Fibroblast of villous mesenchyme (primary cell): ENCODE measurements at places on chromosomes 6 and 20. TPM values are rescaled to one million over a fixed set of nuclear protein-coding genes. Genes with fewer than 3 reads are reported as not detected.

TOP1 gene
- 10.3 and 19.9 TPM in 2 replicates for total RNA-seq

SNAP25 gene
- total RNA-seq: 2.9 and 8.6 TPM in 2 replicates

COL12A1 gene
- total RNA-seq: 1,107 and 1,335 TPM in 2 replicates

MATN4 gene
- total RNA-seq: not detected in 2 replicates

CENPW gene
- 11.3 and 12.5 TPM in 2 replicates for total RNA-seq

SPAG4 gene
- 5.6 and 8.1 TPM in 2 replicates for total RNA-seq

UNC5CL gene
- under 0.01 TPM in 2 replicates for total RNA-seq

DNA sequence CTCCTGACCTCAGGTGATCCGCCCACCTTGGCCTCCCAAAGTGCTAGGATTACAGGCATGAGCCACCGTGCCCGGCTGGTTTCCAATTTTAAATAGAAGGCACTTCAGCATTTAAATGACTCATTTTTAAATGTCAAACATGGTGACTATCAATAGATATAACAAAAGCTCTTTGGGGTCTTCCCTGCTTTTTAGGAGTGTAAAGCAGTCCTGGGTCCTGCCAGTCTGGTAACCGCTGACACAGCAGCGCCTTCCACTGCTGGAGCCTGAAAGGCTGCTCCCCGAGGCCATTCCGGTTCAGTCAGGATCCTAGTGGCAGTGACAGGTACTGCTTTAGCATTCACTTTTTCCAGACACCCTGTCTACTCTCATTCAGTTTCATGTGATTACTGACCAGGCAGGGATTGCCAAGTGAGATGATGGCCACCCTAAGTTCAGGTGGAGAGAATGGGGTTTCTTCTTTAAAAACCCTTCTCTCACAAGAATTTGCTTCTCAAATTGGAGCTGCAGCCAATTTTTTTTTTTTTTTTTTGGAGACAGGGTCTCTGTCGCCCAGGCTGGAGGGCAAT lies 5.1 kb downstream of the DIDO1 start:
- peak; percentile 60 for DNase-seq

GRCh38 chr20:39326050-39326449 lies 363.9 kb downstream of the DHX35 start:
- no peak for DNase-seq

GRCh38 chr6:135884136-135884535 lies 32.6 kb downstream of the PDE7B start:
- no peak for DNase-seq

DNA sequence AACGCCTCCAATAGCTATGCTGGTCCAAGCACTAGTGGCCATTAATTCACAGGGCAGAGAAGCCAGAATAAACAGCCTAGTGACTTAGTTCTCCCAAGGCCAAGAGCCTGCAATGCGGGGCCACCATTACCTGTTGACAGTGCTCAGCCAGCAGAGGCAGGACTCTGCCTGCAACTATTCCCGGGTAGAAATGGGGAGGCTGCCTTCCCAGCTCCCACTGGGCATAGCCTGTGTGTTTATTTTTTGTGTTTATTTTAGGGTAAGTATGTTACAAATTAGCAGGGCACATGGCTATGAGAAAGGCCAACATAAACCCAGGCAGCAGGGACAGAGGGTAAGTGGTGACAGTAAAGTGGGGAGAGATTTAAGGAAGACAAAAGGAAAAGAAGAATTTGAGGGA lies 5.0 kb downstream of the GNAS-AS1 start:
- no peak for DNase-seq

- no peak for DNase-seq
These were observed 79.3 kb upstream of the SHLD1 start for GRCh38 chr20:5670874-5671273.

DNA sequence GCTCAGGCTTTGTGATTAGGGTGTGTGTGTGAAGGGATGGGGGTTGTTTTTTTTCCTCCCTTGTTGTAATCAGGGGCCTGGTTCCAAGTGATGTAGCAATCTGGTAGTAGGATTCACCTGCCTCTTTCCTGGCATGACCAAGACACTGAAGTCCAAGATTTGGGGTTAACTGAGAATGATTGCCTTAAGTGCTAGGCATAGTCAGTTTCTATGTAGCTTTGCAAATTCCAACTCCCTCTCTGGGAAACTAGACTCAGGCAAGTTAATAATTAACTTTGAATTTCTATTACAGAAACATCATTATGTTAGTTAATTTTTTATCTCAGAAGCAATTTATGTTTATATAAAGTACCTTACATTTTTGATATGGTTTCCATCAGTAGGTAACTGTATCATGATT lies 43.6 kb downstream of the NUS1 start:
- no peak for DNase-seq

DNA sequence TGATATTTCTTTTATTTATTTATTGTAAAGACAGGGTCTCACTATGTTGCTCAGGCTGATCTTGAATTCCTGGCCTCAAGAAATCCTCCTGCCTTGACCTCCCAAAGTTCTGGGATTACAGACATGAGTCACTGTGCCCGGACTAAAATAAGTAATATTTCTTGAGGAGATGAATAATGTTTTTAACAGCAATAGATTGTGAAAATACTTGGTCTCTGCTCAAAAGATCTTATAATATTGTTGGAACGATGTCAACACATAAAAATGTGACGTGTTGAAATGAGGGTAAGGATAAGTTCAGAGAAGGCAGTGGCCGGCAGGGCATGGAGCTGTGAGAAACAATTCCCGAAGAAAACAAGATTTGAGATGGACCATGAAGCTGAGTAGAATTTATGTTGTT lies 178.7 kb downstream of the GJA1 start:
- DNase-seq: peak; percentile 70

DNA sequence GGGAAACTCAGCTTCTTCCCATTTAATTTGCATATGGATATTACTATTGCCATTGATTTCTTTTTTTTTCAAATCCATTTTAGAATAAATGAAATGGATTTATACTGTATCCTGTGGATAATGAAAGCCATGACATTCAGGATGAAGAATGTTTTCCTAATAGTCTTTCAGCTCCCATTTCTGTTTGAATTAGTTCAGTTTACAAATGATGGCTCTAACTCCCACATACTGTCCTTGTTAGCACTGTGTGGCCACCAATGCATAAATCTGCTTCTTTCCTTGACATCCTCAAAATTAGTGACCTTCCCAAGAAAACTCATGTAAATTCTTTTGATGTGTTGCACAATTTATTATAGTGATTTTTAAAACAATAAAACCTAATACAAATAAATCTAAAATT lies 693.2 kb upstream of the GJE1 start:
- no peak for DNase-seq

GRCh38 chr6:129698430-129698829 lies 11.5 kb downstream of the ARHGAP18 start:
- no peak for DNase-seq

DNA sequence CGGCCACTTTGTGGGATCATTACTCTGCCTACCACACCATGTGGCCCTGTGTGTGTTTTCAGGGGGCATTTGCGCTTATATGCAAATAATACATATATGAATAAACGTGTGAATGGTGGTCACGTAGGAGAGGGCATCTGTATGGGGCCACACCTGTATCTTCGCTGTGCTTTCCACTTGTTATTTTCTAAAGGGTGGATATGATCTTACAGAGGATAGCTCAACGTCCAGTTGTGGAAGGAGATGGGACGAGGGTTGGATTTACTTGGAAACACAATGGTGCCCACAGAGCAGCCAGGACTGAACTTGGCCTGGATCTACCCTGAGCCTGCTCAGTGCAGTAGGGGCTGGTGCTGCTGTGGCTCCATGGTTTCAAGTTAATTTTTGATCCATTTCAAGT lies 93.3 kb downstream of the YTHDF1 start:
- no peak for DNase-seq

DNA sequence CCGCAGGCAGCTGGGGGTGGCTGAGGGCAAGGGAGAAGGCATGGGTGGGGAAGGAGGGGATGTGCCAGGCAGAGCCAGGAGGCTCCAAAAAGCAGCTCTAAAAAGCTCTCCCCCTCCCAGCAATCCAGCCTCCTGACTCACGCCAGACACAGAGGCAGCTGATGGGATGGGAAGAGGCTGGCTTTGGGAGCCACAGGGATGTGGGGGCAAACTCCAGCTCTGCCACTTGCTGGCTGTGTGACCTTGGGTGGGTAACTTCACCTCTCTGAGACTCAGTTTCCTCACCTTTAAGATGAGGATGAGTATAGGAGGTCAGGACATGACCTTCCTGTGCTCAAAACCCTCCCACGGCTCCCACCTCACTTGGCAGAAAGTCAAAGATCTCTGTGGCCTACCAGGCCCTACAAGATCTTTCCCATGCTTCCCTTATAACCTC lies 148.9 kb downstream of the CEBPB start:
- DNase-seq: peak; percentile 76

GRCh38 chr20:61447952-61448351 lies 195.9 kb downstream of the CDH4 start:
- DNase-seq: no peak

GRCh38 chr6:7819431-7820015 lies 91.1 kb downstream of the TXNDC5 start:
- DNase-seq: peak; percentile 51

- DNase-seq: no peak
These were observed 81.1 kb upstream of the RALGAPA2 start for GRCh38 chr20:20793591-20793990.

DNA sequence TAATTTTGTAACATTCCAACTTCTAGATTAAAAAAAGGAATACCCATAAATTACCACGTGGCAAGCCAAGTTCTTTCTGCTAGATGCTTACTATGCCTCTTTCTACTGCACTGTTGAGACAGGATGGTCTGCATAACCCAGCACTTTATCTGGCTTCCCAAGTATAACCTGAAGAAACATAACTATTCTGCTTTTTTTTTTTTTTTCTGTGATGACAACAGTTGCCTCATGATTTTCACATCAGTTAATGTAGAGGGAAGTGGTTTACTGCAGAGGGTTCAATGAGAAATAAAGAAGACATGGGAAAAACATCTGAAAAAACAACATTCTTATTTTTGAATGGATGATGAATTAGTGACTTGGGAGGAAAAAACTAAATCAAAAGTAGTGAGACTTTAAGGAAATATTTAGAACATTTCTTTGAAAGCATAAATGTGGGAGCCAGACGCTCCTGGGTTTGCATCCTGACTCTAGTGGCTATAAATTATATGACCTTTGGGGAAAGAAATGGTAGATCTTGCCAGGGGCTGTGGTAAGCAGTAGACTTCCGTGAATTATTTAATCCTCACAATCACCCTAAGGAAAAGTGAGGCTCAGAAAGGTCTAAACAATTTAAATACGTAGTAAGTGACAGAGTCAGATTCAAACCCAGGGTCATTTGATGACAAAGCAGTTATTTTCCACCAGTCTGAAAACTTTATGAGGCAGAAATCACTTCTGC lies 230.7 kb downstream of the PHACTR1 start:
- DNase-seq: no peak

DNA sequence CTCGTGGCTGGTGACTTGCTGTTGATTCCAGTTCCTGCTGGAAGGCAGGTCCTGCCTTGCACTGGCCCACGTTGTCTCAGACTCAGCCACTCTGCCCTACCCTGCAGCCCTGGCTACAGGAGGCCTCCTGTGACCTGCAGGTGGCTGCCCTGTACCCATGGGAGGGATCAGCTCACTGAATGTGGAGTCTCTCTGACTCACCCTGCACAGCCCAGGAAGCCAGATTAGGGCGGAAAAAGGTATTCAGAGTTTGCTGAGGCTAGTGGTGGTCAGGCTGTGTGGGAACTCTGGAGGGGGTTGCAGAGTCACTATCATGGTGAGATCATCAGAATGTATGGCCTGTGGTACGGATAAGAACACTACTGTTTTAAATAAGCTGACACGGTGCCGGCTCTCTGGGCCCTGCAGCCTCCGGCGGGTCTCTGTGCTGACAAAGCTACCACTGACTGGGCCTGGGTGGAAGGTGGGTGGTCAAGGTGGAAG lies 24.7 kb upstream of the PYGB start:
- DNase-seq: peak; percentile 94

- no peak for DNase-seq
These were observed 7.9 kb upstream of the NELFCD start for GRCh38 chr20:58973179-58973578.

GRCh38 chr6:137297887-137298286 lies 78.7 kb upstream of the IFNGR1 start:
- no peak for DNase-seq

DNA sequence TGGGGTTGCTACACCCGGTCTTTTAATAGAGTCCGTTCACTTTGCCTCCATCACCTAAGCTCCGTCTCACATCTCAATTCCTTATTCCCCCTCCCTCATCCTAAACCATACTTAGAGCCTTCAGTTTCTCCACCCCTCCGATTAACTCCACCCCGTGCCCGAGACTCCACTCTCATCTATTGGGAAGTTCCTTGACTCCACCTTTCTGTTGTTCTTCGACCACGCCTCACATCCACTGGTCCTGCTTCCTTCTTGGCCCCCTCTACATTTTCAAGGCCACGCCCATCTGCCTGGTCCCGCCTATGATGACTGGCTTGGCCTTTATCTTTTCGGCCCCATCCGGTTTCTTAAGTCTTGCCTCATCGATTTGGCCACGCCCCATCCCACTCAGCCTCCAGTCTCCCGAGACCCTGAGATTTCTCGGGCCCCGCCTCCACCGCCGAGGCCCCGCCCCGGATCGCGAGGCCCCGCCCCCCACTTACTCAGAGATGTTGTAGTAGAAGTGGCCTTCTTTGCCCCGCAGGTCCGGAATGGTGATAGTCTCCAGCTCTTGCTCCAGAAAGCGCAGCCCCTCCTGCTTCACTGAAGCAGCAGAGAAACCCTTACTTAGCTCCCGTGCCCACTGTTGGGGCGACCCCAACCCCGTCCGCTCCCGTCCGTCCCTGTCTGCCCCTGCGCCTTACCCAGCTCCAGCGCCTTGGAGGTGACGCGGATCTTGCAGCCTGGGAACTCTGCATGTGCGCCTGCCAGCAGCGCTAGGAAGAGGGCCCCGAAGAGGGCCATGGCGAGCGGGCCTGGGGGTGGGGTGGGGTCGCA lies 1.1 kb downstream of the PLTP start:
- DNase-seq: peak; percentile 99

- DNase-seq: no peak
These were observed 13.0 kb downstream of the GFOD1 start for GRCh38 chr6:13474360-13474759.
